ENCODE measurements at places on chromosomes 4 and X. TPM values are rescaled to one million over a fixed set of nuclear protein-coding genes. Genes with fewer than 3 reads are reported as not detected.

CT47B1 gene
- not detected for total RNA-seq

MMGT1 gene
- 33.1 TPM for total RNA-seq

SSX4B gene
- not detected for total RNA-seq

ARR3 gene
- total RNA-seq = not detected

CCSER1 gene
- total RNA-seq = 9.3 TPM
